Aorta (tissue), 5 donors: ENCODE measurements at places on chromosomes 5 and 9. TPM values are rescaled to one million over a fixed set of nuclear protein-coding genes. Genes with fewer than 3 reads are reported as not detected.

Gene ANKRD31
- 0.16 TPM for total RNA-seq

GRCh38 chr5:61332358-61332749 lies 296 bp downstream of the ZSWIM6 start:
- peak overlapping the region; percentile 99 for H3K27ac ChIP-seq
- no peaks in the 10 kb centered on the region for H3K36me3 ChIP-seq
- peak overlapping the region; percentile 98 for H3K4me3 ChIP-seq
- H3K4me1 ChIP-seq = peaks cover 4% of the 10 kb centered on the region

GRCh38 chr5:140785905-140786686 lies at the start of gene PCDHA1:
Gene PCDHA1, plus strand, starts transcription at chr5:140786140.
- H3K36me3 ChIP-seq = no peaks in the 10 kb centered on the region
- no peaks in the 10 kb centered on the region for H3K4me1 ChIP-seq
- H3K27ac ChIP-seq = no peak within 1 kb of the TSS
- DNase-seq = no peak
- H3K27me3 ChIP-seq = no peaks in the 10 kb centered on the region
- H3K4me3 ChIP-seq = no peak within 1 kb of the TSS

GRCh38 chr9:88992556-88992955 lies 1.3 kb downstream of the S1PR3 start:
- H3K27ac ChIP-seq = peak overlapping the region; percentile 13
- H3K36me3 ChIP-seq = no peaks in the 10 kb centered on the region
- no peaks in the 10 kb centered on the region for H3K27me3 ChIP-seq
- DNase-seq = no peak
- peak overlapping the region; percentile 94 for H3K4me3 ChIP-seq
- H3K4me1 ChIP-seq = peaks cover 8% of the 10 kb centered on the region
